CD4-positive, alpha-beta T cell treated with Interleukin-4 for 1 hour (primary cell): ENCODE measurements at places on chromosomes 6 and 20.

GRCh38 chr20:15654208-15654649 is 919.0 kb downstream of the KIF16B start:
- no peak for DNase-seq

GRCh38 chr20:47638851-47639250 is 137.2 kb downstream of the NCOA3 start:
- no peak for DNase-seq

- no peak for DNase-seq
Observed at GRCh38 chr20:7911586-7912330, 28.5 kb downstream of the HAO1 start.

- no peak for DNase-seq
Observed at GRCh38 chr20:41475503-41475902, 108.9 kb upstream of the EMILIN3 start.

DNA sequence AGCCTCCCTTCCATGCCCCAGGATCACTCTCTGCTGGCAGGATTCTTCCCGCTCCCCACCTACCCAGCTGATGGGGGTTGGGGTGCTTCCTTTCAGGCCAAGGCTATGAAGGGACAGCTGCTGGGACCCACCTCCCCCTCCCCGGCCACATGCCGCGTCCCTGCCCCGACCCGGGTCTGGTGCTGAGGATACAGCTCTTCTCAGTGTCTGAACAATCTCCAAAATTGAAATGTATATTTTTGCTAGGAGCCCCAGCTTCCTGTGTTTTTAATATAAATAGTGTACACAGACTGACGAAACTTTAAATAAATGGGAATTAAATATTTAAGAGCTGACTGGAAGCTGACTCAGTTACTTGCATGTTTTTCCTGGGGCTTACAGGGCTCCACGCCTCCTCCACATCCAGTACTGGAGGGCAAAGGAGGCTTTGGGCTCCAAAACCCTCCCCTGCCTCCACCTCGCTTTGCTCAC is 24.3 kb upstream of the FANCE start:
- no peak for DNase-seq

- no peak for DNase-seq
Observed at GRCh38 chr6:141202626-141203025, 930.1 kb upstream of the GJE1 start.

DNA sequence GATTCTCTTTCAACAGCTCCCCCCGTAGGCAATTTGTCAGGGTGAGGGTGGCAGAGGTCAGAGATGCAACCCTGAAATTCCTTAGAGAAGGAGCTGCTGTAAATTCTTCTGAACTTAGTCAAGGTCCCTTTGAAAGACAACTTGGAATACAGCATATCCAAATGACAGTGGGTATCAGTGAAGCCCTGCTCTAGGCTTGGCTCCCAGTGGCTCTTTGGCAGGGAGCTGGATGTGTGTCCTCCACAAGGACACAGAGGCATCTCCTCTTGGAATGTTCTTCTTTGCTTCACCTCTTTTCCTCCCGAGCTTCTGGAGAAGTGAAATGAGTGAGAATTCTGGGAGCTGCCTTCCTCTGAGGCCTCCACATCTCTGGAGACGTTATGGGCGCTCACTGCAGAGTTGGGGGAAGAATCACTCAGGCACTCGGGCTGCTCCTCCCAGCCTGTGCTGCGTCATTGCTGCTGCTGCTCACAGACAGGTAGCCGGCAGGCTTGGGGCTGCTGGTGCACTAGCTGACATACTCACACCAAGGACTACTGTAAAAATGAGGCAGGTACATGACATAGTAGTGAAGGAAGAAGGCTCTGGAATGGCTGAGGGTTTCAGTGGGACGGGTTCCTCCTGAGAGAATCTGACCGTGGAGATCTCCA is 34.1 kb downstream of the DYNLT1 start:
- DNase-seq, result no peak

DNA sequence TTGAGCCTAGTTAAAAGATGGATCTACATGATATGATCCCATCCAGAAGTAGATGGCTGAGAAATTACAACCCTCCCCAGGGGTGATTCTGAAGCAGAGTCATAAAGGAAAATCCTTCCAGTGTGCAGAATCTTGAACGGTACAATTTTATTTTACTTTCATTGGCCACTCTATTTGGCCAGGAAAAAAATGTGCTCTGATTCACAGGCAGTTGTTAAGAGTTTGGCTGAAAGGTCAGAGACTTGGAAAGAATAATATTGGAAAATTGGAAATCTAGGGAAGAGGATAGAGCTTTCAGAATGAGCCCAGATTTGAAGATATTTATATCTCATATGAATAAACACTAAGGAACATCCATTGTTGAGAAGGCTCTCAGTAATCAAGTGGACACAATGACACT is 1299.3 kb upstream of the GJE1 start:
- DNase-seq, result no peak

DNA sequence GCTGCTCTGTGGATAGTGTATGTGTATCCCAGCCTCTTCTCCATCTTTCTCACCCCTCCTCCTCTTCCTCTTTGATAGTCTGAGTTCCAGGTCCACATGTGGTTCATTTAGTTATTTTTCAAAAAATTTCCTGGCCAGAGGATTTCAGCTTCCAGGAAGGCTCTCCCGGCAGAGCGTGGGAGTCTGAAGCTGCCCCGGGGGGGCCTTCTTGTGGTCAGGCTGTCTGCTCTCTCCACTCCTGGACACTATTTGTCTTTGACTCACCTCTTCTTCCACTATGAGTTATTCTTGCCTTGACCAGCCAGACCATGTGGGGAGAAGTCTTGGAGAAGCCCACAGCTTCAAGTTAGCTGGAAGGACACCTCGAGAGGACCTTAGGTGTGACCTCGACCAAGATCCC is 258.8 kb downstream of the CDC5L start:
- no peak for DNase-seq

- no peak for DNase-seq
Observed at GRCh38 chr6:66496659-66497058, 789.6 kb upstream of the EYS start.

DNA sequence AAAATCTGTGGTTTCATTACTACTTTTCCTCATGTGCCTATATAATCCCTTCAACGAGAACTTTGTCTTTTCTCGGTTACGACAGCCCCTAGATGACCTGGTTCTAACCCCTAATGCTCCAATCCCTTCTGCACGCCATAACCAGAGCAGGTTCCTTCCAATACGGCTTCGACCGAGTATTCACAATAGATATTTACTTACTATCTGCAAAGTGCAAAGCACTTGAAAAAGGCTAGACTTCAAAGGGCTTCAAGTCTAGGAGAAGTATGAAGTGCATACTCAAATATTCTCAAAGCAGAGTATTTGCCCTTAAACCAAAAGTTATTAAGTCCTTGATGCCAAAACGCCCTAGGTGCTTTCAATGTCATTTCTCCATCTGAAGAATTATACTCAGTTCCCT is 63.4 kb upstream of the NHSL1 start:
- no peak for DNase-seq

- no peak for DNase-seq
Observed at GRCh38 chr6:114195027-114195365, 147.8 kb downstream of the HS3ST5 start.

DNA sequence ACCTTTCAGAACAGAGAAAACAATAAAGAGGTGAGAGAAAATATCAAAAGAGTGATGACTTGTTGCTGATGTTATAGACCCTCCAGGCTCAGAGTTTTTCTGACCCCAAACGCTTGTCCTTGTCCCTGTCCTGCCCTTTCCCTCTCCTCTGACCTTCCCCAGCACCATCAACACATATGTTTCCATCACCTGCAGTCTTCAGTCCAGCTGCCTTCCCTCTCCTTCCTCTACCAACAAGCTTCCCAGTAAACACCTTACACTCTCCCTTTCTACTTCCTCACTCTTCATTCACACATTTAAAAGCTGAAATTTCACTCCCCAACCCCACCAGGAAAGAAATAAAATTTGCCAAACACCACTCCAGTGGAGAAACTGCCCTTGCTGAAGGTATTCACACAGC is 25.4 kb upstream of the AFDN start:
- no peak for DNase-seq

DNA sequence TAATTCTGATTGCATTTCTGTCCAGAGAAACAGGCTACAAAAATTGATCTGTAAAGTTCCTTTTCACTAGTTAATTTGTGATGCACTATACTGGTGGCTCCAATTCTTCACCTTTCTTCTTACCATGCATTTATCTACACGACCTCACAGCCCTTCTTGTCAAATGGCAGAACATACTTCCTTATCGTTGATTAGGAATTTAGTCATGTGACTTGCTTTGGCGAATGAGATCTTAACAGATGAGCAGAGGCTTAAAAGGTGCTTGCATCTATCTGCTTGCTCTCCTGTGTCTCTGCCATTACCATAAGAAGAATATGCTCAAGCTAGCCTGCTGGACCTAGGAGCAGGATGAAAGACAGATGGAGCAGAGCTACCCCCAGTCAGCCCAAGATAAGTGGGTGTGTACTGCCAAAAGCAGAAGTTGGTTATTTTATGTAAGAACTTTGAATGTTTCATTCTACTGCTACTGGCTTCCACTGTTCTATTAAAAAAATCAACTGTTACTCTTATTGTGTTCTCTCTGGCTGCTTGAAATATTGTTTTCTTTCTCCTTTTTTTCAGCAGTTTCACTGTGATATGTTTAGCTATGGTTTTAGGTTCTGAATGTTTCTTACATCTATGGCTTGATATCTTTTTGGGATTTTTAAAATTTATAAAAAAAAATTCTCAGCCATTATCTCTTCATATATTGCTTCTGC is 40.2 kb upstream of the RBM24 start:
- DNase-seq, result no peak

DNA sequence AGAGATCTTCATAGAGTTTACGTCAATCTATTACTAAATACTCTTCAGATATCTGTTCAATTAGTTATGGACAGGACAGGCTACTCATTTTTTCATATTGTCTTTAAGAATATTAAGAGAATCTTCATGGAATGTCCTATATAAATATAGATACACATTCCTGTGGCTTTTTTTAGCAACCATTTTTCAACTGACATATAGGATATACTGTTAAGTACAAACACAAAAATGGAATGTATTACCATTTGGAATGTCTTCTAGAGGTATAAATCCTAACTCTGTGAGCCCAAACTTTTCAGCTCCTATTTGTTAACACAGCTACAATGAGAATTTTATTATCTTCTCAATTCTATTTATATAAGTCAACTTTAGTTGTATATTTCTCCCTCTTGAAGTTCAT is 239.6 kb upstream of the DEFB112 start:
- DNase-seq, result no peak

DNA sequence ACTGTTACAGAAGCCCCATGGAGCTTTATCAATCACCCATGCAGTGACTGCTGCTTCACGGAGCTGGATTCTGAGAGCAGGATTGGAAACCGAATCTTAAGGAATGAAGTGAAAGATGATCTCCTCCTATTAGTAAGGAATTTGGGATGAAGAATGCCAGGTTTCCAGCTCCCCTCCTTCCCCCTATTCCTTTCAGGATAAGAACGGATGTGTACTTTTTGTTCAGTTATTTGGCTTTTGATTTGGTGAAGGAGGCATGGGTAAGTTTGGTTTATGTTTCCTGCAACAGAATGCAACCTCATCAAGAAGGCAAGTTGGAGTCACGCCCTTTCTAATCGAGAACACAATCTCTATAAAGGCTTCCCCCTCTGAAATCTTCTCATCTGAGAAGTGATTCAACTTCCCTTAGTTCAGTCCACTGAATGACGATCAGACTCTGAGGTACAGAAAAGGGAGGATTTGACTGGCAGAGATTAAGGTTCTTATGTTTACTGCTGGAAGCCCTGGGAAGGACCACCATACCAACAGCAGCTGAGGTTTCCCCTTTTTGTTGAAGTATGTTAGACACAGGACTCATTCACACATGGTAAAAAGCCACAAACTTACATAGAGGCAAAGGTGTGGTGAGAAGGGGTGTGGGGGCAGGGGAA is 5.5 kb downstream of the ELMO2 start:
- peak; percentile 13 for DNase-seq

- DNase-seq, result peak; percentile 42
Observed at GRCh38 chr6:40308533-40309306, 278.4 kb downstream of the LRFN2 start.

GRCh38 chr6:129096651-129097290 is 213.8 kb downstream of the LAMA2 start:
- no peak for DNase-seq

- no peak for DNase-seq
Observed at GRCh38 chr6:149216459-149216858, 101.1 kb upstream of the TAB2 start.
